ENCODE measurements at places on chromosomes 5 and 9.
A peak's percentile ranks its signal among the peaks of the same experiment; 100 is the strongest.

- DNase-seq, result no peak
These were observed 13.3 kb upstream of the NKD2 start for GRCh38 chr5:995318-995717.

- peak; percentile 9 for DNase-seq
These were observed 61.7 kb downstream of the MRPL36 start for GRCh38 chr5:1737790-1738405.

GRCh38 chr5:141349917-141350619, at the start of gene PCDHGB1:
PCDHGB1 (plus strand) TSS chr5:141350099; CDS start chr5:141350261, 162 bp downstream.
- peak; percentile 45 for DNase-seq

DNA sequence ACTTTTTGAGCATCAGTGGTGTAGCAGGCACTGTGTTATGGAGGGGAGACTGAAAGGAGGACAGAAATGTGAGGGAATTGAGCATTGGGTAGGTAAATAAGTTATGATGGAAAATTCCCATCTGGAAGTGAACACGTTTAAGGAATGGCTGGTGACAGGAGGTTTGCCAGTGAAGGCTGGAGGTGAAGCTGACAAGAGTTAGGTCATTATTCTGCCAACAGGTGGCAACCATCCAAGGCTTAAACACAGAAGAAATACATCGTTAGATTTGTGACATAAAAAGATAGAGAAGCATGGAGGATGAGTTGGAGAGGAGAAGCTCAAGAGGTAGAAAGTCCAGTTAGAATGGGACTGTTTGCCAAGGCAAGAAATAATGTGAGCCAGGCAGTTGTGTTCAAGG, 455.3 kb upstream of the SGCD start:
- DNase-seq, result no peak

- peak; percentile 83 for DNase-seq
These were observed 30.9 kb upstream of the CDK20 start for GRCh38 chr9:88005240-88005639.

- DNase-seq, result no peak
These were observed 36.2 kb downstream of the PLAC8L1 start for GRCh38 chr5:146068977-146069779.

DNA sequence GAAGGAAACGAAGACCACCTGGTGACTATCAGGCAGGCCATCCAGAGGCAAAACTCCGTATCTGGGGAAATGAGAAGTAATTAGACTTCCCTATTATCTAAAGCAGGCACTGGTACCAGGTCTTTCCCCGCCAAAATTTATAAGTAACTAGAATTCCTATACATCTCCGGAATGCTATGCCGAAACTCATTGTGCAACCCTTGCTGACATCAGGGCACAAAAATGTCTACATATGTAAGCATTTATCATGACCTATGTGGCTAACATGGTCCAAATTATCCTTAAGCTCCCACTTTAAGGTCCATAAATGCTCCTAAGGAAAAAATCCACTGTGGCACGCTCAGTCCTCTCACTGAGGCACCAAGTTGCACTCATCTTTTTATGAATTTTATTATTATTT, 17.8 kb downstream of the ACTL7B start:
- DNase-seq, result peak; percentile 20

GRCh38 chr9:3502560-3503398, 23.0 kb downstream of the RFX3 start:
- no peak for DNase-seq

- no peak for DNase-seq
These were observed 2.1 kb upstream of the ZFR start for GRCh38 chr5:32446630-32447029.

DNA sequence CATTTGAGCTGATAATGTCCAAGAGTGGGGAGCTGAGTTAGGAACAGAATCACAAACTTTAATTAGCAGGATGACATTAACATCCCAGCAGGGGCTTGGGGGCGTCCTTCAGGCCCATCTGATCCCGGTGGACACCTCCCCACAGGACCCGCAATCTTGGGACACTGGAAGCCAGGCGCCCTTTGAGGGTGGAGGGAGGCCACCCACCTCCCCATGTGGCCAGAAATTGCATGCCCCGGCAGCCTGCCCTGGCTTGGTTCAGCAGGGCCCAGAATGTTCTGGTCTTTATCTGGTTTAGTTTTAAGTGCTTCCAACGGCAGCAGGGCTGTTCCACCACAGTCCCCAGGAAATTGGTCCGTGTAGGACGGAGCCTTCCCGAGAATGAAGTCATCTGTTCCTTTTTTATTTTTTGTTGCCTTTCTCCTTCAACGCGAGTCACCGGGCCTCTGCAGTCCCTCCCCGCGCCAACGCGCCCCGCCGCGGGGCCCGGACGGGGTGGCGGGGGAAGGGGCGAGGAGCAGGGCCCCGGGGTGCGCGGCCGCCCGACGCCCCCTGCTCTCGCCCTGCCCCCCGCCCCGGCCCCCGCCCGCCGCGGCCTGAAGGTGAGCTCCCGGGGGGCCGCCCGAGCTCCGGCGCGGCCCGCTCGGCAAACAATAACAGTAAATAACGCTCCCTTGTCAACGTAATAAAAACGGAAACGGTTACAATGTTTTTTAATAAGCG, 207.9 kb downstream of the C9orf50 start:
- peak; percentile 82 for DNase-seq

DNA sequence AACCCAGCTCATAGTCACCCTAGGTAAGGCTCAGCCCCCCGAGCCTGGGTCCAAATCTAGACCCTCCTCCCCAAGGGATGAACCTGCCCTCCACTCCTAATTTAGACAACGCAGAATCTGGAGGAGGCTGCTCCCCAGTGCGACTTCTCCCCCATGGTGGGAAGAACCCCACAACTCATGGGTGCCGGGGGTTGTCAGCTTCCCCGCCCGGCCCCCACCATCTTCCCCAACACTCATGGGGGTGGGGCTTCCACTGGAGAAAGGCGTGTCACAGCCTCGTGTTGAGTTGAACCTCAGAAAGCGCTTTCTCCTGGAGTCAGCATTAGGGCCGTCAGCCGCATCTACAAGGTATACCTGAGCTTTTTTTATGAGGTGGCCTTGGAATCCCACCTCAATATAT, 66.9 kb downstream of the IRX2 start:
- no peak for DNase-seq

DNA sequence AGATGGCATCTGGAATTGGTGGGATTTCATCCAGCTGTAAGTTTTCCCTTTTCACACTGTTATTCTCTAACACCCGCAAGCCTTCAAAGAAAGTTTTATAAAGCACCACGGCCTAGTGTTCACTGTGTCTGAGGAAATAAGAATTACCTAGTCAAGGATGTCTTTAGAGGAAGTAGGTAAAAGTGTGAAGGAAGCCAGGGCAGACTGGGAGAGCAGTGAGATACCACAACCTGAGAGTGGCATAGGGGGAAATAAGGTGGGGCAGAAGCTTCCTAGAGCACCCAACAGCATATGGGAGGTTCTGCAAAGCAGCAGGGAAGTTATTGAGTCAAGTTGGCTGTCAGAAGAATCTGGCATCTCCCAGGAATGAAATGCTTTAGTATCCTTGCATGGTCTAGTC, 241.2 kb downstream of the CETN3 start:
- DNase-seq, result no peak

DNA sequence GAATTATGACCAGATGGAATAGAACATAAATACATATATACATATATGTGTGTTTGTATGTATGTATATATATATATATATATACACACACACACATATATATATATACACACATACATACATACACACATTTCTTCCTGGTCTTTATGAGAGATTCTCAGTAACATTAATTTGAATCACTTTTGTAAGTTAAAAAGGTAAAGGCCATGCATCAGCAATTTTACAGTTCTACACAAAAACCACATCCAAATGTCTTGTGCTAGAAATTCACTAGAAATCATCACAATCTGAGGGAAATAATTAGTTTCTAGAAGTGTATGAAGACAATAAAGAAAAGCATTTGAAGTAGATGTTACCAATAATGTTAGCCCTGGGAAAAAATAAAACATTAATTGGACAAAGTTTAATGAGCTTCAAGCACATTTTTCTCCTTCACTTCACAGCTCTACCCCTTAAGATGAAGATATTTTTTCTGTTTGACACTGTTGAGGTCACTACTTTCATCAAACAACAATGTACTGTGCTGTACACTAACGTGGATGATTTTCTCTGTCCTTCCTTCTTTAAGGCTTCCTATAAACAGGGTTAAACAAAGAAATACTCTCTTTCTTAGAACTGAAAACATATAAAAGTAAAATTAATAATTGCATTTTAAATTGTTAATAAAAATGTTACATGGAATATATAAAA, 189.2 kb upstream of the NR4A3 start:
- no peak for DNase-seq

DNA sequence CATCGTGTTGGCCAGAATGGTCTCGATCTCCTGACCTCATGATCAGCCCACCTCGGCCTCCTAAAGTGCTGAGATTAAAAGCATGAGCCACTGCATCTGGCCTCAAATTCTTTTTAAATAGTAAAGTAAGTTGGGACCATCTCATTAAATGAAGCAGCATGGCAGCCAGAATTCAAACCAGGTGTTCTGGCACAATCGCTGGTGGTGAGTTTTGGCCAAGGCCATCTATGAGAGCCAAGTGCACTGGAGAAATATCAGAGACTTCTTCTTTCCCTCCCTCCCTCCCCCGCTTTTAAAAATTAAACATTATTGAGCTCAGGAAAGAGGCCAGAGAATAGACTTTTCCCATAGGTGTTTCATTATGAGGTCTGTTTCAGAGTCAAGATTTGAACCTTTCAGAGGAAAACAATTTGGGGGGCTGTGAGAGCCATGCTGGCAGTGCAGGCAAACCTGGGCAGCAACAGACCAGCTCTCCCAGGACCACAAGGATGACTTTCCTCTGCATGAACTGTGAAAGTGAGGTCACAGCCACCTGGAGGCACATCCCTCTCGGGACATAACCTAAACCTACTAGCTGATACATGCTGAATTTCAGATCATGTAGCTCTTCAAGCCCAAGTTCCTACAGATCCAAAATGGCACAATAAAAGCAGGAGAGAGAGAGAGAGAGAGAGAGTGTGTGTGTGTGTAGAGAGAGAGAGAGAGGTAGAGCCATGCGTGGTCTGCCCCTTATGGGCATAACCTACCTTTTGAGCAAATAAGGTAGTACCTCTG, 94.6 kb upstream of the DMRT1 start:
- DNase-seq, result no peak

GRCh38 chr9:121499177-121499426, 542 bp downstream of the GGTA1 start:
- DNase-seq, result no peak

GRCh38 chr9:135178498-135178897, 91.0 kb downstream of the OLFM1 start:
- DNase-seq, result no peak

GRCh38 chr5:83750749-83751148, 30.1 kb upstream of the HAPLN1 start:
- DNase-seq, result no peak

- DNase-seq, result no peak
These were observed 2.0 kb downstream of the NMUR2 start for GRCh38 chr5:152403046-152403445.

GRCh38 chr5:132410451-132411303, 41.2 kb downstream of the SLC22A5 start:
- peak; percentile 70 for DNase-seq

DNA sequence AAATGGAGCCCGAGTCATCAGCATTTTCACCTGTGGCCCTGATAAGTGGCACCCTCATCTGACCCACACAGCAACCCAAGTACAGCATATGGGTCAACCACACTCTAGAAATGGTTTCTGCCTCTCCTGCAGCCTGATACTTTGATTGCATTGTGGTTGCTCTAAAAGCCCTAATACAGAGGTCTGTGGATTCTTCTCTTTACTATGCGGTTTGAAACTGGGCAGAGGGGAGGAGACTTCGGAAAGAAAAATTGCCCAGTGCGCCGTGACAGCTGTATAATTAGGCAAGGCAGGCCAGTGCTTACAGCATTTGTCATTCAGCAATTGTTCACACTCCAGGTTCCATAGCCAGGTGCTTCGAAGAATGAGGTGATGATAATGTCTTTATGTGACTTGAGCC, 361.0 kb downstream of the NFIB start:
- DNase-seq, result no peak

GRCh38 chr5:149767281-149767550, 37.1 kb downstream of the PPARGC1B start:
- no peak for DNase-seq

DNA sequence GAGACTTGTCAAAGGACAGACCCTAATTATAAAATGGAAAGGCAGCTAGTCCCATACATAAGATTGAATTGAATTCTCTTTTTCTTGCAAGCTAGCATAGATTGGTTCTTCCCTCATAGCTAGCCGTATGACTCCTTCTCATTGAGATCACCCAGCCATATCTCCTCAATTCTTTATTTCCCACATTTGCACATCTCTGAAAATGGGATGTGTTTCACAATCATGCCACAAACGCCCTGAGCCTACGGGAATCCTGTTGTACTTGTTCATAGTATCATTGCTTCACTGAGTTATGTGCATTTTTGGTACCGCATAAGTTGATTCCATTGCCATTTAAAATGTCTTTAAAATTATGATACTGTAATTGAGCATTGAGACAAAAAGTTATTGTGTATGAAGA, 90.5 kb downstream of the PCSK1 start:
- DNase-seq, result peak; percentile 85
